Activated gamma-delta T cell treated with Interleukin-2 at 50 U/mL for 16 hours (primary cell): ENCODE measurements at places on chromosomes 11 and 22.

DNA sequence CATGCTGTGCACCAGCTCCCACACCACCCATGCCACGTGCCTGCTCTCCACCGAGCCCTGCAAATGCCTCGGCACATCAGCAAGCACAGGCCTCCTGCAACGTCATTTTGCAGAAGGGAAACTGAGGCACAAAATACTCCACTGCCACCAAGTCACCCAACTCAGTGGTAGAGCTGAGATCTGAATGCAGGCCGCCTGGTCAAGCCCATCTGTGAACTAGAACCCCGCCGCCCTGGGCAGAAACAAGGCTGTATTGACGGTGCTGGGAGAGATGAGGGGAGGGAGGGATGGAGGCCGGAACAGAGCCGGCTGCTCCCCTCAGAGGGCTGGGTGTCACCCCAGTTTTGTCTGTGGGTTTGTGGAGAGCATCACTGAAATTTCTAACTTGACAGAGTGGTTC lies 81.4 kb downstream of the CDKN1C start:
- no peak for DNase-seq

DNA sequence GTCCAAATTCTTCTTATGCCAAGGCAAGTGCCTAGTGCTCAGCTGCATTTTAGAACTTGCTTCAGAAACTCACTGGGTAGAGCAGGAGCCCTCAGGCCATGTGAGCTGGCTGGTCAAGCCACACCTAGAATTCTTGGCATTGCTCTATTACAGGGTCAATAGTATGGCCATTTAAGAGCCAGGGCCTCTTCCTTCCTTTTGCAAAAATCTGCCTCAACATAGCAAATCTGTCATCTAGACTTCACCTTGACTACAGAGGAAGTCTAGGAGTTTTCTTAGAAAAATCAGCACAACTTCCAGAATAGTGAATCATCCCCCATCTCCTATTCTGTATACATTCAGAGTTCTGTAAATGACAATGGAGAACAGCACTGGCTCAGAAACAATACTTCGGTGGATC lies 112.0 kb upstream of the TTC12 start:
- DNase-seq, result no peak

DNA sequence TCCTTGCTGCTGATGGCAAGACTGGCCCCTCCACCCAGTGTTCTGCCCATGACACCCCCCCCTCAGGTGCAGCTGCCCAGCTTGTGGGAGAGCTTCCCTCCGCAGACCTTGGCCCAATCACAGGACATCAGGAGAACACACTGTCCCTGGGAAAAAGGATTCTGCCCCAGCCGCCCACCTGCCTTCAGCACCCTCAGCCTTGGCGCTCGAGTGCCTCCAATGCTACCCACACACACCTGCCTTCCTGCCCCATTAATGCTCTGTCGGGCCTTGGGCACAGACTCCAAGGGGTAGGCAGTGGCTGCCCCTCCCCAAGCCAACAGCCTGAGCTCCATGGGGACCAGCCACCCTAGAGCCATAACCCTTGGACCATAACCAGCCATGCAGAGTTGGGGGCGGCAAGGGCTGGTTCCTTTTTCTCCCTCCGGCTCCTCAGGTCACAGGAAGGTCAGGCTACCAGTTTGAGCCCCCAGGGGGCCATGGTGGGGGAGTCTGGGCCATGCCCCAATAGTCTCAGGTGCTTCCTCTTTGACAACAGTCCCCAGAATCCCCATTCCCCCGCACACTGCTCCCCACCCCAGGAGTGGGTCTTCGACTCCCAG lies 1.3 kb upstream of the ZNF70 start:
- no peak for DNase-seq

DNA sequence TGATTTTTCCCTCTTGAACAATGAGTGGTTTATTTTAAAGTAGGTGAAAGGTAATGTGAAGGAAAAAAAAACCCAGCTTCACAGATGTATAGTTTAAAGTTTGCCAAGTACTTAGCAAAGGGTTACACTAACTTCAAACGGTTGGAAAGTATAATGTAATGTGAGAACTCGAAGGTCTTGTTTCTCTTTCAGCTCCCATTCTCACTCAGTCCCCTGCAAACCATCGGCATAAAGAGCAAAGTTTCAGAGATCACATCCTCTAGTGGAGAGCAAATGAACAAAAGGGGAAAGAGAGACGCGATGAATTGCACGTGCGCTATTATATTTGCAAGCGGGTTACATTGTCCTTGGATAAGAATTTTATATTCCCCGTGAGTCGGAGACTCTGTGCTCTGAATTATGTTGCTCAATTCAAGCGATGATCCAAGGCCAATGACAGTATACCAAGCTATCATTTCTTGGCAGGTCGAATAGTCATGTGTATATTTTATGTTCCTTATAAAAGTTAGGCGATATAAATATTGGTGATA lies 37.6 kb upstream of the BIRC3 start:
- DNase-seq, result no peak

- no peak for DNase-seq
These were observed 16.3 kb upstream of the C11orf87 start for GRCh38 chr11:109405671-109406070.

- no peak for DNase-seq
These were observed 55.5 kb downstream of the RASSF10 start for GRCh38 chr11:13064593-13064992.

- DNase-seq, result no peak
These were observed 201.9 kb downstream of the DDX10 start for GRCh38 chr11:108866781-108867180.

GRCh38 chr22:17140022-17140421 lies 18.9 kb upstream of the TMEM121B start:
- DNase-seq, result no peak

DNA sequence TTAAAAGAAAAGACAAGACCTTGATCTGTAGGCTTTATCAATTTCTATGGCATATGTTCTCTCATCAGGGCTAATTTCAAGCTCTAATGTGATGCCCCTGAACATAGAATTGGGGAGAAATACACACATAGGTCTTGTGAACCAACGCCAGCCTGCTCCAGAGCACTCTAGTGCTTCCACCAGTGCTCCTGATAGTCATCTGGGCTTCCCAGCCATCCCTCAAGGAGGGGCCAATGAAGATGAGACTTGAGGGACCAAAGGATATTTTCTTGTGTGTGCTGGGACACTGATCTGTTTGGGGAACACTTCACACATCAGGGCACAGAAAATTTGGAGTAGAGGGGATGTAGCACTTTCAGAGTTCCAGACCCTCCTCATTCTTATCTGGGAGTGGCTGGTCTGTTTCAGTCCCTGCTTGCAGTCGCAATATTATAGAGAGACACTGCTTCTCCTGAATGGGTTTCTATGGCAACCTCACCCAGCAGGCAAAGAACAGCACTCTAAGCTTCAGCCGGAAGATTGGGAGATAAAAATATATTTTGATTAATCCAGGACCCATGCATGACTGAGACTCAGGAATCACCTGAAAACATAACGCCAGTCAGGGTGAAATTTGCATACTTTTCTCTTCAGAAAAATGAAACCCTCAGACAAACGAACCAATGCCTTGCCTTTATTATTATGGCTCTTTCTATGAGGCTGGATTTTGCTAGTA lies 28.4 kb upstream of the SCN3B start:
- DNase-seq, result no peak
